COLO829 (cell line): ENCODE measurements at places on chromosomes 13 and 19.

GRCh38 chr19:13010038-13010991 is 15.0 kb downstream of the NFIX start:
- DNase-seq = no peak

GRCh38 chr13:65642996-65643395 is 1587.1 kb downstream of the PCDH9 start:
- no peak for DNase-seq

DNA sequence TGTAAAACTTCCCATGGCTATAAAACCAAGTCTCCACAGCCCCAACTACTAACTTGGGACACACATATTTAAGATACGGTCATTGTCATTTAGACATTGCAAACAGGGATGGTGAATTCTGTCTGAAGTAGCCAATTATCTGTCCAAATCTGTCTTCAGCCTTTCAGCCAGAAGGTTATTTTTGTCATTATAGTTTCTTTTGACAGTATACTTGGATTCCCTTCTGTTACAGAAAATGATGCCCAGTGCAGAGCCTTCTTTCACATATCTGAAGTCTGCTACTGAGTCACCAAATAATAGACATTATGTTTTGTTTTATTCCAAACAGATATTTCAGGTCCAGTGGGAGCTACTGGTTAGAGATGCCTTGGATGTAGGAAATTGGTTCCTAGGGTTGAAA is 452.4 kb upstream of the HTR2A start:
- no peak for DNase-seq

DNA sequence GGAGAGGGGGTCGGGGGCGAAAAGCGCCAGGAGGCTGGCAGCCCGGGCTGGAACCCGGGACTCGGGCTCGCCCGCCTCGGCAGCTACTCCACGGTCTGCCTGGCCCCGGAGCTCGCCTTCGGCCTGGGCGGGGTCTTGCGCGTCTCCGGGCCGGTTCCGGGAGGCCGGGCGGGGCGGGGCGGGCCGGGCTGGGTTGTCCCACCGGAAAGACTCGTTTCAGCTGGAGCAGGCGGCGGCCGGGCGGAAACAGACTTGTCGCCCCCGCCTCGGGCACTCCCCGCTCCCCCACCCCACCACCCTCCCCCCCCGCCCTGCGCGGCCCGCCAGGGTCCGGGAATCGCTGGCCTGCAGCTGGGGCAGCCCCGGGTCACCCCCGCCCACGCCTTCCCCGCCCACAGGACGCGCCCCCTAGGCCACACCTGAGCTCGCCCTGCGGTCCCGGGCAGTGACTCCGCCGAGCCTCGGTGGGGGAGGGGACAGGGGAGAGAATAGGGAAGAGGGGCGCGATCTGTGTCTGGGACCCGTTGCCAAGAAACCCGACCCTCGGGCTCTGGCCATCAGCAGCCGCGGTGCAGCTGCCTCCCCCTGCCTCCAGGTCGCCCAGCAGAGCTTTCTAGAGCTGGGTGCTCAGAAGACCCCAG is 109.4 kb downstream of the KCTD15 start:
- no peak for DNase-seq

- DNase-seq = peak; percentile 99
These were observed 9.3 kb upstream of the SYT5 start for GRCh38 chr19:55189403-55189835.

- no peak for DNase-seq
These were observed 26.7 kb upstream of the TDRD3 start for GRCh38 chr13:60370343-60370742.
